ENCODE measurements at places on chromosomes 6 and 20. TPM values are rescaled to one million over a fixed set of nuclear protein-coding genes. Genes with fewer than 3 reads are reported as not detected.

DNA sequence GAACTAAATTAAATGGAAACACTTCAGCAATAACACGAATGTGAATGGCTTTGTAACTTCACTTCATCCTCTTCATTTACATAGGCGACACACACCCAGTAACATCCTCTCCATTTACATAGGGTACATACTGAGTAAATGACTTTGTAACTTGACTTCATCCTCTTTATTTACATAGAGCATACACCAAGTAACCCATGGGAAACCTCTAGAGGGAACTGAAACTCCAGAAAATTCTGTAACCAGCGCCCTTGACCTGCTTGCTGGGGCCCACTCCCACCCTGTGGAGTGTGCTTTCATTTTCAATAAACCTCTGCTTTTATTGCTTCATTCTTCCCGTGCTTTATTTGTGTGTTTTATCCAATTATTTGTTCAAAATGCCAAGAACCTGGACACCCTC, 81.6 kb upstream of the OPRM1 start:
- no peak overlapping the region for H3K27ac ChIP-seq
- H3K4me3 ChIP-seq: no peak overlapping the region
- H3K4me1 ChIP-seq: no peaks in the 10 kb centered on the region
- H3K36me3 ChIP-seq: no peaks in the 10 kb centered on the region
- DNase-seq: no peak

- H3K4me1 ChIP-seq: peaks cover 10% of the 10 kb centered on the region
- H3K27me3 ChIP-seq: no peaks in the 10 kb centered on the region
- no peak overlapping the region for H3K4me3 ChIP-seq
- peak; percentile 36 for DNase-seq
- no peaks in the 10 kb centered on the region for H3K36me3 ChIP-seq
- H3K27ac ChIP-seq: no peak overlapping the region
Observed at GRCh38 chr20:43448748-43449535, 8.8 kb upstream of the SRSF6 start.

DNA sequence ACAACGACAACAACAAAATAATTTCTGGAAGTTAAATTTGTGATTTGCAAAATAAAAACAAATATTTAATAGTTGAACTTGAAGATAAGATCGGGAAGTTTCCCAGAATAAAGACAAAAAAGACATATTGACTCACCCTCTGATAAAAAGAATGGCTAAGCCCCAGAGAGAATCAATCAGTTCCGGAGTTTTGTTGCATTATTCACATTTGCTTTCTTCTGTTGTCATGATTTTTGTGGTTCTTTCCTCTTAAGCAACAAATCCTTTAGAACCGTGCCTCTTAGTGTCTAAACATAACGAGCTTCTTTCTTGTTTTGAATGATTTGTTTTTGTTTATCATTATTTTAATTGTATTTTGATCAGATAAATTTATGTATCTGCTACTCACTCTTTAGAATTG, 337.7 kb upstream of the PRND start:
- H3K27me3 ChIP-seq: peaks cover 16% of the 10 kb centered on the region
- H3K4me1 ChIP-seq: no peaks in the 10 kb centered on the region
- DNase-seq: no peak
- H3K4me3 ChIP-seq: no peak overlapping the region

DNA sequence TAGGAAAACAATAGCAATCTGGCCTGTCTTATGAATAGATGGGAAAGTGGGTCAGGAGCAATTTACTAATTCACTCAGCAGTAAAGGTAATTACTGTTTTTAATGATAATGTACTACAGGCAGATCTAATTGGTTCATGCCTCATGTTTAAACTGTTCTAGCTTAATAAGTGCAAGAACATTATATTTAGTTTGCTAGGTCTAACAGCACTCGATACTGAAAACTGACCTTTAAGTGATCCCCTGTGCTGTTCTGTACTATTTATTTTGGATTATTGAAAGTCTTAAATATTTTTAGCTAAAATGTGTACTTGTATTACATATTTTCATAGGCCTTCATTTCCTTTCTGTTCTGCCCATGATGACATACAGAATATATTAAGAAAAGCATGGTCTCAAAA, 998.0 kb upstream of the GJE1 start:
- no peaks in the 10 kb centered on the region for H3K27me3 ChIP-seq
- no peaks in the 10 kb centered on the region for H3K4me1 ChIP-seq
- no peak for DNase-seq
- no peak overlapping the region for H3K27ac ChIP-seq
- no peaks in the 10 kb centered on the region for H3K36me3 ChIP-seq
- no peak overlapping the region for H3K4me3 ChIP-seq

GRCh38 chr20:37977338-37977737, 55.9 kb downstream of the TTI1 start:
- no peak overlapping the region for H3K4me3 ChIP-seq
- H3K36me3 ChIP-seq: no peaks in the 10 kb centered on the region
- H3K27me3 ChIP-seq: no peaks in the 10 kb centered on the region
- no peak for DNase-seq
- no peak overlapping the region for H3K27ac ChIP-seq

GRCh38 chr6:5205035-5205507, 55.7 kb downstream of the LYRM4 start:
- H3K36me3 ChIP-seq: no peaks in the 10 kb centered on the region
- no peak for DNase-seq
- no peaks in the 10 kb centered on the region for H3K4me1 ChIP-seq
- no peak overlapping the region for H3K4me3 ChIP-seq
- no peak overlapping the region for H3K27ac ChIP-seq

DNA sequence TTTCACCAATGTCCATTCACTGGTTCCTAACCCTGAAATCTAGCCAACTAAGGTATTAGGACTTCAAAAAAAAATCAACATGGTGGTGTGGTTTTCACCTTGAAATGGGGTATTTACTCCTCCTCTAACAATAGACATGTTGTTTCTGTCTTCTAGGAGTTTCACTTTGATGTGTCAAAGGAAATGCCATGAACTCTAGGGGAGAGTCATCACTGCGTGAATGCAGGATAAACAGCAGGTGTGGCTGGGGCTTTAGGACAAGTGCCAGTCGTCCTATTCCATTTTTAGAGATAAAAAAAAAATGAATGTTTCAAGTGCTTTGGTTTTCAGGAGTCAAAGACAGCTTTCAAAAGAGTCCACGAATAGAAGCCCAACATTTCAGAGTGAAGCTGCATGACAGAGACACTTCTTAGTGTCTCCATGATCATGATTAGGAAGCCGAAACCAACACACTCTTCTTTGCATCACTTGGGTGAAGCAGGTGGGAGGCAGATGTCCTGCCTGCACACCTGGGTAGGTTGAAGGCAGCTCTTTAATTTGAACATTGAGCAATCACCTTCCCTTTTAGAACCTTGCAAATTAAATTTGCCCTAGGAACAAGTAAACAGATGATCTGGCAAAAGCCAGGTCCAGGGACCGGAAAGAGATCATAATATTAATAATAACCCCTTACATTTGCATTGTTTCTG, 328.5 kb upstream of the PRDM1 start:
- no peaks in the 10 kb centered on the region for H3K36me3 ChIP-seq
- no peaks in the 10 kb centered on the region for H3K27me3 ChIP-seq
- H3K4me3 ChIP-seq: no peak overlapping the region
- H3K4me1 ChIP-seq: peaks cover 11% of the 10 kb centered on the region
- DNase-seq: no peak

Gene NDRG3
- 29.3 TPM for total RNA-seq
